ENCODE measurements at places on chromosomes 12 and 14.
A peak's percentile ranks its signal among the peaks of the same experiment; 100 is the strongest.

DNA sequence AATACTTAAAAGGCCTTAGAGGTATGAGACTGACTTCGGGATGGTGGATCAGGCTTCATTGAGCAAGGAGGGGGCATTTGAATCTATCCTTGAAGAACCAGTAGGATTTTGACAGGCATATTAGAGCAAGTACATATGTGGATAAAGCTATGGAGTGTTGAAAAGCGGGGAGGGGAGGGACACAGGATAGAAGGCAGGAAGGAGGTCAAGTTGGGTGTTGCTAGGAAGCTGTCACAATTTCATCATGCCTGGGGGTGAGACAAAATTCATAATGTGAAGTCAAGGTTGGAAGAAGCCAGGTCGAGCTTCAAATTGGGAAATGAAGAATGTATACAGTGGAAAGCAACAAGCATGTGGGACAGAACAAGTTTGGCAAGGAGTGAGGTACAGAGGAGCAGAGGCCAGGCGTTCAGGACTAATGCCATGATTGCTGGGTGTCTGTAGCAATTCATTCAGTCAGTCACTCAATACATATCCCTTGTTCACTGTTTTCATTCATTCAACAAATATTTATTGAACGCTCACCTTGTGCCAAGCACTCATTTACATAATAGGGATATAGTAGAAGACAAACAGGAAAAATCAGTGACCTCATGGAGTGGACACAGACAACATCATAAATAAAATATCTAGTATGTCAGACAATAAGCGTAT is 58.3 kb upstream of the LTA4H start:
- no peak for DNase-seq

GRCh38 chr12:45727301-45727979 is 2.1 kb upstream of the ARID2 start:
- peak; percentile 98 for DNase-seq

- no peak for DNase-seq
These were observed 77.1 kb downstream of the ARF6 start for GRCh38 chr14:49969961-49970360.

DNA sequence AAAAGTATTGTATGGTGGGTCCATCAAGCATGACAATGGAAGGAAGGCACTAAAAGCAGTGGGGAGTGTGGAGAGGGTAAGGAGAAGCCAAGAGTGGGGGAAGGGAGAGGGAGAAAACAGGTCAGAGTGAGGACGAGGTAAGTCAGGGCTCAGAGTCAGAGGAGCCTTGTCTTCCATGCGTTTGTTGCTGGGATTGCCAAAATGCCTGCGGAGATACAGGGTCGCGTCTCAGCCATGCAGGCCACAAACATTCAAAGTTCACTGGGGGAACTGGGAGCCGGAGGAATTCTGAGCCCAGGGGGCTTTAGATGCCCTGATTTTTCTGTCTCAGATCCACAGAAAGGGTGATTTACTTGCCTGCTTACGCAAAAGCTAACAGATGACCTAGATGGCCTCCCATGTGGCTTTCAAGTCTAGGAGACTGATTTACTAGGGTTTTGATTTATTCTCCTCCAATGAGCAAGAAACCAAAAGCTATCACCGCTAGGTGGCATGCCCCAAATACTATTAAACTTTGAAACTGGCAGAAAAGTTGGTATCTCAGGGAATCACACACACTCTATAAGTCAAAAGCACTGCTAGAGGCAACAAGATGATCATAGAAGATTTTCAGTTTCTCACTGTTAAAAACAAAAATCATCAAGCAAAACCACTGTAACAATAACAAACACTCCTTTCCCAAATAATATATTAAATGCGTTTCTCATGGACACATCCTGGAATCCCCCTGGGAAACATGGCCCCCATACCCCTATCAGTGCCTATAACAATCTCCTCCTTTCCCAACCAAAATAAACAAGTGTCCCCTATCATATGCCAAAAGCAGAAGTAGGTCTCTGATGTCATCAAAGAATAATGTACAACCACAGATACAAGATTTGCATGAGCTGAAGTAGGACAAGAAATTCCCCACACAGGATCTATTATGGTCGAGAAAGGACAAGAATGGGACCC is 26.6 kb upstream of the MDM1 start:
- peak; percentile 17 for DNase-seq

DNA sequence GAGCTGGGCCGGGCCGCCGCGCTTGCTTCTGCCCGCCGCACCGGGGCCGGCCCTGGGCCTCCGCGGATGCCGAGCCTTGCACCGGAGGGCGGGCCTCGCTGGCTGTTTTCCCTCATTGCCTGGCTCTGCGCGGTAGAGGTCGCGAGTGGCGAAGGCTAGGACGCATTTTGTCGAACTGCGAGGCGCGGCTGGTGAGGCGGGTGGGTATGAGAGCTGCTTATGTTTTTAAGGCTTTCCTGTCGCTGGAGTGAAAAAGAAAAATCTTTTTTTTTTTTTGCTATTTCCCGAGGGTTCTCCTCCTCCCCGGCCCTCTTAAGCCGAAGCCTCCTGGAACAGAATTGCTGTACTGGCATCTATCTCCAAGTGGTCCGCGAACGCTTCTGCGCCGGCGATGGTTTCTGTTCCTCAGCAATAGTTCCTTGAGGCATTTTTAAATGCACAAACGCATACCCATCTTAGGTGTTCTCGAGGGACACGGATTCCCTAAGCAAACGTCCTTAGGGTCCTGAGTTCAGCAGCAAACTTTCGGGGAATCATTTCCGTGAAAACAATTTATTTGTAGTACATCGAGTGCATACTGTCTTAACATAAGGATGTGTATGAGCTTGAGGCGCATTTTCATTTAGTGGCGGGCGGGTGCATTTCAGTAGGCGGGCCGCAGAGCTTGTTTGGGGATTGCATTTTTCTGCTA is 631 bp downstream of the RESF1 start:
- peak; percentile 77 for DNase-seq

GRCh38 chr14:46091819-46092218 is 559.8 kb downstream of the RPL10L start:
- no peak for DNase-seq

- DNase-seq: no peak
These were observed 4.7 kb downstream of the B3GNT4 start for GRCh38 chr12:122208073-122208820.

- DNase-seq: no peak
These were observed 44.6 kb upstream of the PPP4R3A start for GRCh38 chr14:91554535-91555332.

- peak; percentile 6 for DNase-seq
These were observed 608.4 kb downstream of the FSCB start for GRCh38 chr14:43898687-43899086.

DNA sequence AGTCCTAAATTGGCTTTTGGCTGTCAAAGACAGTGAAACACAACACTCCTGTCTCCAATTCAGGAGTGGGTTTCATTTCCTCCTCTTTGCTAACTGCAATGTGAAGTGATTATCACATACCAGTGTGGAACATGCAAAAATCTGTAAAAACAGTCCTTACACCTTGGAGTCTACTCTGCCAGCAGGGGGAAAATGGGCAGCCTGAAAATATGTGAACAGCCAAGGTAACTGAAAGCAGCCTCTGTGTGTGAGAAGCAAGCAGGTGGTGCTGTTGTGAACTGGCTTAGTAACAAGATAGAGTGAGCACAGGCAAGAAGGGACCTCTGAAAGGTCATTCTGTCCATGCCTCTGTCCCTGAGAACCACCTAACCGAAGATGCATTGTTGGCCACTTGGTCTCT is 6.0 kb downstream of the PRMT8 start:
- peak; percentile 4 for DNase-seq

- no peak for DNase-seq
These were observed 724 bp downstream of the LTB4R start for GRCh38 chr14:24311837-24312615.

GRCh38 chr14:95237121-95237957 is 80.0 kb upstream of the DICER1 start:
- no peak for DNase-seq

GRCh38 chr12:113697651-113698509 is 226.2 kb upstream of the LHX5 start:
- DNase-seq: no peak

- DNase-seq: no peak
These were observed 57.1 kb downstream of the CCNK start for GRCh38 chr14:99538275-99538674.

GRCh38 chr14:66038618-66039017 is 447.6 kb upstream of the CCDC196 start:
- no peak for DNase-seq

- no peak for DNase-seq
These were observed 1.9 kb upstream of the DHRS4 start for GRCh38 chr14:23951590-23952201.

GRCh38 chr12:115794659-115795081 is 482.8 kb downstream of the MED13L start:
- no peak for DNase-seq

DNA sequence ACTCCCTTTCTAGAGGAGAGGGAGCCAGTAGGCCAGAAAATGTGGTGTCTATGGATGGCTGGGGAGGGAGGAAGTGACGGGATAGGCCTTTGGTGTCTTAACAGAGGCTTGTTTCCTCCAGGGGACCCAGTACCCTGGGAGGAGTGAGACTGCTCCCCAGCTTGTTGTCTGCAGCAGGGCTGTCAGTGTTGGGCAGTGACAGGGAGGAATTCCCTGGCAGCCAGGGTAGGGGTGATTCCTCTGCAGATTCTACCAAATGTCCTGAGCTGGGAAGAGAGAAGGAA is 64.0 kb downstream of the GALNT16 start:
- DNase-seq: no peak

DNA sequence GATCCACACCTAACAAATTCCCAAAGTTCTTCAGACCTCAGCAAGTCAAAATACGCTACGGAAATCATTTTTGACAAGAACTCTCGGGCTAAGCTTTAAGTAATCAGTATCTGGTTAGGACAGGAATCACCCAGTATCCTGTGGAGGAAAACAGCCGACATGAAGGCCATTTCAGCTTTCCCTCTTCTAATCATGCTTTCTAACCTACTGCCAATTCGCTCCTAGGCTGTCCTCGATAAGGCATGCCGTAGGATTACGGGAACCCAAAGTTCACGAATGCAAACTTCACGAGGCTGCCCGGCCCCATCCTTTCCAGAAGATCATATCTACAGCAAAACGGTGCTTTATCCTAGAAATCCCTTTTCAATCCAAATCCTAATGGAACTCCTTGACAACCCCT is 81.8 kb upstream of the PTPRB start:
- DNase-seq: no peak

GRCh38 chr12:96343347-96343954 is 56.8 kb downstream of the CDK17 start:
- no peak for DNase-seq

GRCh38 chr14:41303506-41303905 is 303.2 kb upstream of the LRFN5 start:
- DNase-seq: no peak

DNA sequence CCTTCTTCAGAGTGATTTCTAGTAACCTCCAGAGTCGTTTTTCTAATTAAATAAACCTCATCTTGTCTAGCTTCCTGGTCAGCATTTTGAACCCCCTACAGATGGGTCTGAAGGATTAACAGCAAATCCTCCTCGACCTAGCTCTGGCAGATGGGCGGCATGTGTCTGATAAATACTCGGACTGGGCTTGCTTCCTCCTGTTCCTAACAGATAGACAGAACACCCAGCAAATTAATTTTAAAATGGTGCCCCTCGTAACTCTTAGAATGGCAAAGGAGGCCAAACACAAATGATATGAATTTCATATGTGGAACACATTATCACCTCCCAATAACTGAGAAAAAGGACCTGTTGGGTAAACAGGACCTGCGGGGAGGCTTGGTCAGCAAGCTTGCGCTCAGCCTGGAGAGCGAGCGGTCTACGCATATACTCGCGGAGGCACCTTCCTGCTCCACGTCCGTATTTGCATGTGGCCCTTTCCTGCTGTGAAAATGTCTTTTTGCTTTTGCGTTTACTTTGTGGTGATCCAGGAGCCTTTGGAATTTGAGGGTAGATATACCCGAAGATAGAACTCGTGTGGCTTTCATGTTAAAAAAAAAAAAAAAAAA is 79.6 kb downstream of the OTX2 start:
- no peak for DNase-seq

DNA sequence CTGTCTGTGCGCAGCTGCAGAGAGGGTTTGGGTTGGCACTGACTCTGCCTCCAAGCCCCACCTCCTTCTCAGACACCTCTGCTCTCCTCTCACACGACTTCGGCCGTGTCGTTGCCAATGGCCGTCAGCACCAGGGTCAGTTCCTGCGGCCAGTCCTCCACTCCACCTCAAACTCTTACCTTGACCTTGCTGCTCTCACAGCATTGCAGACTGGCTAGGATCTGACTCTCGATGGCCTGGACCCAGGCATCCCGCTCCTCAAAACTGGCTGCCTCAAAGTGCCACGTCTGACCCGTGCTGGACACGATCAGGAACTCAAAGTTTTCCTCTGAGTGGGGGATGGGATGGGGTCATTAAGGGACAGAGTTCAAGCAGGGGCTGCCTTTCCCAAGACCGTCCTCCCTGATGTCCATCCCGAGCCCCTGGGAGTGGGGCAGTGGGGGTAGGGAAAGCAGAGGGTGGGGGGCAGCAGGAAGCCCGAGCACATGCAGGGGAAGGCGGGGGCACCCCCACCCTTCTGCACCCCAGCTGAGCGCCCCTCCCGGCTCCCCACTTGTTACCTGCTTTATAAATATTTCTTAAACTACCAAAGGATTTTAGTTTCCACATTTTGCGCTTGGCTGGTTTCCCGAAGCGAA is 10.7 kb downstream of the AGAP2 start:
- DNase-seq: no peak

- DNase-seq: peak; percentile 77
These were observed 145.6 kb upstream of the NAV3 start for GRCh38 chr12:77685112-77685511.

- DNase-seq: no peak
These were observed 56.7 kb upstream of the HSPB8 start for GRCh38 chr12:119122047-119122446.

- DNase-seq: peak; percentile 58
These were observed 3.4 kb upstream of the MYRFL start for GRCh38 chr12:69821456-69822159.

DNA sequence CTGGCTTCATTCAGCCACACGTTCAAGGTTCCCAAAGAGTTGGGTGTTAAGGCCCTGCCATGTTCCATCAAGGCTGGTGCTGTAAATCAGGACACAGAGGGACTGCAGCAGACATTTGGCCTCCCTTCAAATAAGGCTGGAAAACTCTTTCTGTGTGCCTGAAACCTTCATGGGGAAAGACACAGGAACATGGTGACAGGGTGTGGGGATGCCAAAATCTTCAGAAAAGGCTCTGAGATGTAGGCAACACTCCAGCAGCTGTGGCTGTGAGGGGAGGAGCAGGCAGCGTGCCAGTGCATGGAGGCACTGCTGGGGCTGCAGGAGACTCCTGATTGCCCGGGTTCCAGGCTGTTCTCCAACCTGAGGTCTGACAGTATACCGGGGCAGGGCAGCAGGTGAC is 15.0 kb downstream of the POMT2 start:
- no peak for DNase-seq

- DNase-seq: no peak
These were observed 42.6 kb upstream of the LIMA1 start for GRCh38 chr12:50325890-50326391.

- DNase-seq: no peak
These were observed 375 bp downstream of the FAIM2 start for GRCh38 chr12:49903351-49903699.

DNA sequence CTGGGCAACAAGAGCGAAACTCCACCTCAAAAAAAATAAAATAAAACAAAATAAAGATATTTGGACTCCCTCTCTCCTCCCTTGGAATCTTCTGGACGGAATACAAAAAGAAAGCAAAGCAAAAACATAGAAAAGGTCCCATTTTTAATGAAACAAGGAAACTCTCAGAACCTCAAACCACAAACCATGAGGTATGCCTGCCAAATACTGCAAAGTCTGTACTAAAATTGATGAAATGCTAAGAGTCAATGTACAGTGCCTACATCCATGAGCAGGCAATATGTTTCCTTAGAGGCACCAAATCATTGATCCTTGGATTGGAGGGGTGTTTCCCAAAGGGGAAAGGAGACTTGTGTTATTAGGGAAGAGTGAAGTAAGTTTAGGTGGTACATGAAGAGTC is 8.2 kb upstream of the RPS6KA5 start:
- no peak for DNase-seq

All from NCI-H2081 (cell line).